ENCODE measurements at places on chromosomes 16 and 17.

- no peak for DNase-seq
Measured at GRCh38 chr17:4407851-4408250, 25.9 kb upstream of the SPNS3 start.

DNA sequence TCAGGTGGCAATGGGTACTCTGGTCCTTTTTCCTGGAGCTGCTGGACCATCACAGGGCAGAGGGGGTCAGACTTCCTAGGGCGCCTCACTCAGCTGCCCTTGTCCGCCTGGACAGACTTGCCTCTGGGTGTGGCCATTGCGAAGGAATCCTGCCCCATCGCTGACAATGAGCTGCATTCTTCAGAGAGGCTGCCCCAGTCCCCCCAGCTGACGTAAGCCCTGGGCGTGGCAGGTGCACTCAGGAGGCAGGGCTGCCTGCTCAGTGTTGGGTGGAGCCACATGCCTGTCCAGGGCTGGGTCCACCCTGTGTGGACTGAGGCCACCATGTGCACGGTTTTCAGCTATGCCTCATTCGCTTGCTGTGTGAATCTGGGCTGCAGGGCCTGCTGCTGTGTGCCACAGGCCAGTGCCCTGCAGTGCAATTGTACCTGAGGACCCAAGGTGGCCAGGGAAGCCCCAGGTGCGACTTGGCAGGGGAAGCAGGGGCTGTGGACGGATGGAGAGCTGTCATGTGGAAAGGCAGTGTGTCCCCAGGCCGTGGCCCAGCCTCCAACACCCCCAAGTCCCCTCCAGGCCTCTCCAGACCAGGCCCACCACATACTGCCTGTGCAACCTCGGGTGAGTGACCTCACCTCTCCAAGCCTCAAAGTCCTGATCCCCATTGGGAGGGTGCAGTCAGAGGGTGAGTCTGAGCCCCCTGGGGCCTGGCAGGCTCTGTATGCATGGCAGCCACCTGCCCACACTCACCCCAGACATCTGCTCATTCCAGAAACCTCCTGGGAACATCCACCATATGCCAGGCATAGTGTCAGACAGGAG, 14.0 kb upstream of the MPRIP start:
- DNase-seq: peak; percentile 77

- DNase-seq: no peak
Measured at GRCh38 chr16:3023415-3023668, 400 bp downstream of the HCFC1R1 start.

DNA sequence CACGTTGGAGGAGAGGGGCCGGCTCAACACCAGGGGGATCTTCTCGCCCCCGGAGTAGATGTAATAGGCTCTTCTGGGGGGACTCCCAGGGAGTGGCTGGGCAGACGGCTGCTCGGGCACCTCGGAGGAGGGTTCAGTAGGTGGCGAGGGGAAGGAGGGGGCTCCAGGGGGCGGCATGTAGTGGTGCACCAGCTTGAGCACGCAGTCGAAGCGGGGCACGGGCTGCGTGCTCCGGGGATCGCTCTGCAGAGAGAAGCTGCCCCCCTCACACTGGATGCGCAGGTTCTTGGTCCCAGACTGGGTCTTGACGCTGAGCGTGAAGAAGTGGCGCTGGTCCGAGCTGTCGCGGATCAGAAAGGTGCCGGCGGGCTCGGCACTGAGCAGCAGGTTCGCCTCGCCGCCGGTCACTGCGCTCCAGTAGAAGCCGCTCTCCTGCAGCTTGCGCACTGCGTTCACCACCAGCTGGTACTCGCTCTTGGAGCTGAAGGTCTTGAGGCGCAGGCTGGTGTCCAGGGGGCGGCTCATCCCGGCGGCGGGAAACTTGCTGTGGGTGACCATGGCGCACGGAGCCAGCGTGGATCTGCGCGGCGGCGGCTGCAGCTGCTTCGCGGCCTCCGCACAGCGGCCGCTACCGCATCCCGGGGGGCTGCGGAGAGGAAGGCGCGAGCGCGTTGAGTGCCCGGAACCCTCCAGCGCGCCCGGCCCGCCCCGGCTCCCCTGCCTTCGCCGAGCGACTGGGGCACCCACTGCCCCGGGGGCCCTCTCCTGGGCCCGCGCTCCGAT, 1.1 kb downstream of the SOCS3 start:
- peak; percentile 56 for DNase-seq

DNA sequence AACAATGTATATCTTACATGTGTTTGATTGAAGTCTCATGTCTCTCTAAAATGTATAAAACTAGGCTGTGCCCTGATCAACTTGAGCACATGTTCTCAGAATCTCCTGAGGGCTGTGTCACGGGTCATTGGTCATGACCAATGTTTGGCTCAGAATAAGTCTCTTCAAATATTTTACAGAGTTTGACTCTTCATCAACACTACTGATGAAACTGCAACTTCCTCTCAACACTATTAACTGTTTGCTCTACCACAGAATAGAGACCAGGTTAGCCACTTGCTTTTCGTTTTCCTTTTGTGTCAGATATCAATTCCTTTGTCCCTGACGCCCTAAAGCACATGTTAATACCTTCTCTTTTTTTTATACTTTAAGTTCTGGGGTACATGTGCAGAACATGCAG, 358.1 kb downstream of the CDH8 start:
- no peak for DNase-seq

GRCh38 chr17:70552982-70553334, 383.6 kb downstream of the KCNJ2 start:
- DNase-seq: no peak

- no peak for DNase-seq
Measured at GRCh38 chr16:1106659-1107058, 10.6 kb upstream of the C1QTNF8 start.

DNA sequence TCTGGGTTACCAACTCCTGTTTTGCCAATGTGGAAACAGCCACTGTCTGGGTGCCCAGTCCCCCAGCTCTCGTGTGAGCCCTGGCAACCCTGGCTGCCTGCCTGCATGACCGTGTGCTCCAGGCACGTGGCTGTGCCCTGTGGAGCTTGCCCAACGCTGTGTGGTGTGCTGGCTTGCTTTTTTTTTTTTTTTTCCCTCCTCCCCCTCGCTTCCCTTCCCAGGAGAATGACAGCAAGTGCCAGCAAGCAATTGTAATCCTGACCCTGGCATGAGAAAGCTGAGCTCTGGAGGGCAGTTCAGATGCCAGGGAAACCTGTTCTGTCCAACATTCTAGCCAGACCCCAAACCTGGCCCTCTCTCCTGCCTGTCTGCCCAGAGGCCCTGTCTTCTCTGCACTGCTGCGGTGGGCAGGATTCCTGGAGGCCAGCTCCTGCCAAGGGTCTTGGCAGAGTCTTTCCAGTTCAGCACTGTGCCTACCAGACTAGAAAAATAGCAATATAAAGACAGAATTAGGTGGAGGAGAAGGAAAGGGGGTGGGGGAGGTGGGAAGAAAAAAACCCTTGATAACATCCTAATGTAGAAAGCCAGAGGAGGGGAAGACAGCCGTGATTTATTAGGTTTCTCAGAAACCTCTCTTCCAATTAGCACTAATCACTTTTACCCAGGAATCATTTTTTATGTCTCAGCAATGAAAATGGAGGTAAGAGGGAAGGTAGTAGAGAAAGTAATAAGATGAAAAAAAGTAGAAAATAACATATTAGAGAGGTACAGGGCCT, 9.0 kb downstream of the HLF start:
- DNase-seq: peak; percentile 90

- no peak for DNase-seq
Measured at GRCh38 chr17:6187836-6188235, 117.7 kb downstream of the WSCD1 start.

DNA sequence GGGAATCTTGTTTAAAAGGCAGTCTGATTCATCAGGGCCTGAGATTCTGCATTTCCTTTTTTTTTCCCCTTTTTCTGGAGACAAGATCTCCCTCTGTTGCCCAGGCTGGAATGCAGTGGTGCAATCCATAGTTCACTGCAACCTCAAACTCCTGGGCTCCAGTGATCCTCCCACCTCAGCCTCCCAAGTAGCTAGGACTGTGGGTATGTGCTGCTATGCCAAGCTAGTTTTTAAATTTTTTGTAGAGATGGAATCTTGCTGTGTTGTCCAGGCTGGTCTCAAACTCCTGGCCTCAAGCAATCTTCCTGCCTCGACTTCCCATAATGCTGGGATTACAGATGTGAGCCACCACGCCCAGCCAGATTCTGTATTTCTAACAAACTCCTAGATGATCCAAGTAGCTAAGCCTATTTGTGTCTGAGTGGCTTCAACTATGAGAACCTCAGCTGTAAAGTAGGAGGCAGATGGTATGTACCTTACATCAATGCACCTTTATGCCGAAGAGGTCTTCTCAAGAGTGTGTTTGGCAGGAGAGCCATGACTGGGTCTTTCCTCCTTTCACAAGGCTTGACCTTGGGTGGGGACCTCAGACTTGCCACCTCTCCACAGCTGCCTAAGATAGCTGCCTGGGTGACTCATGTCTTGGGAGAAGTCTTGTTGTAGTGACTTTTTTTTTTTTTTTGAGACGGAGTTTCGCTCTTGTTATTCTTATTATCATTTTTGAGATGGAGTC, 10.9 kb downstream of the LDAF1 start:
- no peak for DNase-seq

- no peak for DNase-seq
Measured at GRCh38 chr16:69498926-69499325, 66.8 kb upstream of the NFAT5 start.

GRCh38 chr16:85422632-85423550, 190.2 kb upstream of the GSE1 start:
- peak; percentile 26 for DNase-seq

- no peak for DNase-seq
Measured at GRCh38 chr17:4035081-4035680, 70.9 kb upstream of the ATP2A3 start.

DNA sequence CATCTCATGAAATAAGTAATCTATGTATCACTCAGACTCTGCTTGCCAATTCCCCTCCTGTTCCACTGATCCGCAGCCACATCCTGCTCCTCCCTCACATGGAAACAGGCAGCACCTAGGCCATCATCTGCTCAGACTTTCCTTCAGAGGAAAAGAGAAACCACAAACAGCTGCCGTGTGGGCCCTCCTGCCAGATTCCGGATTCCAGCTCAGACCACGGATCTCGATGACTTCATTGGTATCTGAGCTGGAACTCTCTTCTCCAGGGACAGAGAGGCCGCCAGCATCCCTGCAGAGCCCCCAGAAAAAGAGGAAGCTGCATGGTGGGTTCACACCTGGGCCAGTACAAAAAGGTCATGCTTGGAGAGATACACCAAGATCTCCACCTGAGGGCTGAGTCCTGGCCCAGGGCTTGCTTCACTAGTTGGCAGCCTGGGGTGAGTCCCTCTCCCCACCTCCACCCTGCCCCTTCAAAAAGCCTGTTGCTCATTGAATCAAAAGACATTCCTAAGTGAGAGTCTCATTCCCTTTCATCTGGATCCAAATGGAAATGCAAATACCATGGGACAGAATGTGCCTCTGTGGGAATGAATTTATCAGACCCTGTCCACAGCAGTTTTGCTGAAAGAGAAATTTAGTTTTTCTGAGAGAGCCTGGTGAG, 47.2 kb downstream of the HOXB1 start:
- DNase-seq: no peak

DNA sequence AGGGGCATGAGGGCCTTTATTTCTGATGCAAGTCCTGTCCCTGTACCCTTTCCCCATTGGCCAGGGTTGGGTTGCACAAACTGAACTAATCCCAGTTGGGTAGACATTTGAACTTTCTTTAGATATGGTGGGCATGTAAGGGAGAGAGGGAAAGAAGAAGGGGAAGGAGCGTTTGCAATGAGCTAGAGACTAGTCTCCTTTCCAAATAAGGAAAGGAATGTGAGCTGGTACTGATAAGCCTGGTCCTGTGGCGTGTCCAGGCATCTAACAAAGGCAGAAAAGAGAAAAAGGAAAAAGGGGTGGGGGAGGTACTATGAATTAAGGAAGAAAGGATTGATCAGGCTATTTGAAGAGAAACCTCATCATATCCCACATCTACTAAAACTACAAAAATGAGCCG, 20.3 kb downstream of the CHMP6 start:
- no peak for DNase-seq

DNA sequence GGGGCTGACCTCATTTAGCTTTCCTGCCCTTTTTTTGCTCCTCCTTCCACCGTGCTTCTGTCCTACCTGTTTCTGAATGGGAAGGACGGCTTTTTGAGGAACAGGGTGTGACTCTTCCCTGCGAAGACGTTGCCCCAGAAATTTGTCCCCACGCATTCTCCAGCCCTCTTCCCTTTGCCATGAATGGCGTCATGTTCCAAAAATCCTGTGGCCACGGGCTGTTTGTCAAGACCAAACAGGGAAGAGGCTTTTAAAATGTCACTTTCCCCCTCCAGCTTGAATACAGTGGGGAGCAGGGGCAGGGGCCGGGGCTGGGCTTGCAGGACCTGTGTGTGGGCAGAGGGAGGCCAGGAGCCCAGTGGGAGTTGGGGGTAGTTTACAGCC, 13.9 kb downstream of the MPRIP start:
- no peak for DNase-seq
